CD4-positive, alpha-beta T cell treated with Interleukin-10 for 1 hour (primary cell): ENCODE measurements at places on chromosomes 3 and 15.

- DNase-seq, result no peak
Observed at GRCh38 chr15:77225088-77225487, 154.2 kb upstream of the TSPAN3 start.

DNA sequence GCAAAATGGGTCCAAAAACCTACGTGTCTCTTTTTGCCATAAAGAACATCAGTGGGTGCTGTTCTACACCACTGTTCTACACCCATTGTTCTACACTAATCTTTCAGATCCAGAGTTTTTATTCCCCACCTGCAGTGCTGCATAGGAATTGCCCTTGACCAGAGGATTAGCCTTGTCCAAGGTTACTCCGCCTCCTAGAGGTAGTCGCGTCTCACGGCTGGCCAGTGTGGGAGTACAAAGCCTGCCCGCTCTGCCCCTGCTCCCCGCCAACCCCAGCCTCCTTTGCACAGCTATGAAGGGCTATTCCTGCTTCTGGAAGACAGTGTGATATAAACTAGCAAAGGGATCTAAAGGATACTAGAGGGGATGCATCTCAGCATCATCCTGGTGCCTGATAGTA lies 222.1 kb upstream of the LMCD1 start:
- DNase-seq, result no peak

- DNase-seq, result no peak
Observed at GRCh38 chr3:73475717-73476116, 149.0 kb downstream of the PDZRN3 start.

DNA sequence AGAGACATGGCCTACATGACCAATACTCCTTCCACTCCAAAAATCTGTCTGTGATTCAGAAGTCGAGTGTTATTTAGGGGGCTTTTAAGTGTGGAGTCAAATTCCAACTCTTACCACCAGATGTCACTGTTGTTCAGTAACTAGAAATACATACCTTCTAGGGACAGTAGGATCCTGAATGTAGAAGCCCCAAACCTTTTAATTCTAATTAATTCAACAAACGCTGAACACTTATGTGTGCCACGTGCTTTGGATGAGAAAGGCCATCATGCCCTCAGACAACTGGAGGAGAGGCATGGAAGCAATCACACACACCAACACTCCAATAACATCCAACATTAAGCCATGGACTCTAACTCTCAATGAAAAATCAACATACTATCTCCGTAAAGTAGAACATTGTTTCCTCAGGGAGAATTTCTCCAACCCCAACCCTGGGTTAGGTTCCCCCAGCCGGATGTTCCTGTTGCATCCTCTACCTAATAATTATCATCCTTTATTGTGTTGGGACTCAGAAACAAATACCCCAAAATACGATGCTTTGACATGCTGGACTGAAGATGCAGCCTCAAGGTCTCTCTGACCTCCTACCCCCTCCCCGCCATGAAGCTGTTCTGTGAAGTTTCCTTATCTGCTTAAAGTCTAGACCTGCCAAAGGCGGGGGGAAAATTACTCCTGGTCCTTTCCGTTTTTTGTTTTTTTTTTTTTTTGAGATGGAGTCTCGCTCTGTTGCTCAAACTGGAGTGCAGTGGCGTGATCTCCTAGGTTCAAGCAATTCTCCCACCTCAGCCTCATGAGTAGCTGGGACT lies 8.0 kb upstream of the CCDC13 start:
- peak; percentile 77 for DNase-seq

DNA sequence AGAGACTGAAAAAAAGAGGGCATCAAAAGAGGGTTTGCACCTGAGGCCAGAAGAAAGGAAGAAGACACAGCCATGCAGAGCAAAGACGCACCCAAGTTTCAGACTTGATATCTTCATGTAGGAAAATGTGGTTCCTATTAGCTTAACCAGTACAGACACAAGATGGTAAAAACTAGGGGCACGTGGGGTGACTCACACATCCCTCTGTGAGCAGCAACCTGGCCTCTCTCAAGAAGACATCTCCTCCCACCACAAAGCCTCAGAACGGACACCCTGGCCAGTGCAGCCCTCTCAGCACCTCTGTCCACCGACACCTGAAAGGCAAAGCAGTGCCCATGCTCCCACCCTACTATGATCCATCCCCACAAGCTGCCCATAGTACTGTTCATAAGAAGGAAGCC lies 33.3 kb downstream of the GLB1 start:
- DNase-seq, result peak; percentile 50

DNA sequence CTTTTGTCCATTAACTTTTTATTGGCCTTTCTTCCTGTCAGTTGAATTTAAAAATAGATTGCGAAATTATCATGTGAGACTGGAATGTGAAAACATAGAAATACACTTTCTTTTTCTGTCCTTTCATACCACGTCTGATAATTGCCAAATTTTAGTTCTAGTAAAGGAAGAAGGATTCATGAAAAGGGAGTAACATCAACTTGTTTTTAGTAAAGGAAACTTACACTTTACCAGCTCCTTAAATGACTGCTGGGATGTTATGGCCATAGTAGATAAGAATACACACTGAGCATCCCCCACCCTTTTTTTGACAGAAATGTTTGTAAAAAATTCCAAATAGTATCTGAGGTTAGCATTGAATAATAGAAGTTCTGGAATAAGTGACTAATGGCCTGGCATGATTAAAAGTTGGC lies 137.9 kb downstream of the NEO1 start:
- no peak for DNase-seq

DNA sequence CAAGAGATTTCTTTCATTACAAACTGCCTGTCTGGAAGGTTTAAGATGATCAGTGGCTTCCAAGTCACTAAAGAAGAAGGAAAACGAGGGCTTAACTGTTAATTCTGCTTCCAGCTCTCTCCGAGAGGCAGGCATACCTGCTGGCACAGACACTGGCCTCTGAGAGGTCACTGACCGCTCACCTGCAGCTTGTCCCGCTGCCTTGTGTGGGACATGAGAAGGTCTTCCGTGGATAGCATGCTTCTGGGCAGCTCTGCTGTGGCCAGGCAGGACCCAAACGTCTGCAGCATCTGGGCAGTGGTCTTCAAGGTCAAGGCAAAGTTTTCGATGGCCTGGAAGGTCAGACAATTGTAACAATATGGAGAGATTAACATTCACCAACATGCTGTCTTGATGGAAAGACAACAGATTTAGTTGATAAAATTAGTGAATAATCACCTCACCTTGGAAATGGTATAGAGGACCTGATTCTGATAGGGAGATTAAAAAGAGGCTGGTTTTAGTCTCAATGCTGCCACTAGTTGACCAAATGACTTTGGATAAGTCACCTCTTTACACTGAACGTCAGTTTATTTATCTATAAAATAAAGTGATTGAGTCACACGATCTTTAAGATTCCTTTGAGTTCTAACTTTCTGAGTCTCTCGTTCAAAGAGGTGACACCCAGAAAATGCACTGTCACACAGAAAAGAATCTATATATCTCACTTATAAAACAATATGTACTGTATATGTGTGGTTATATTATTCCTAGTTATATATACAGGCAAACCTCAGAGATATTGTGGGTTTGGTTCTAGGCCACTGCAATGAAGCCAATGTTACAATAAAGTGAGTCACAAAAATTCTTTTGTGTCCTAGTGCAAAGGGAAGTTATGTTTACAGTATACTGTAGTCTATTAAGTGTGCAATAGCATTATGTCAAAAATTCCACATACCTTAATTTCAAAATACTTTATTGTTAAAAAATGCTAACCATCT lies 65.1 kb downstream of the B3GNT5 start:
- DNase-seq, result no peak
